Stimulated activated CD8-positive, alpha-beta memory T cell treated with anti-CD3 and anti-CD28 coated beads, Interleukin-7, amount 100 ng/mL, for 4 hours (primary cell): ENCODE measurements at places on chromosomes 5 and 9.

- DNase-seq = no peak
Observed at GRCh38 chr9:89929673-89930480, 325.1 kb downstream of the GADD45G start.

- DNase-seq = no peak
Observed at GRCh38 chr9:127723444-127723843, 7.6 kb downstream of the TTC16 start.

- DNase-seq = no peak
Observed at GRCh38 chr9:108889649-108890067, 27.6 kb downstream of the ACTL7A start.

GRCh38 chr9:108271646-108272348 is 584.0 kb downstream of the ACTL7B start:
- no peak for DNase-seq
